Activated CD4-positive, CD25-positive, alpha-beta regulatory T cell treated with anti-CD3 and anti-CD28 coated beads, Interleukin-2, amount 50 U/mL, for 16 hours (primary cell): ENCODE measurements at places on chromosomes 2 and 18.

- no peak for DNase-seq
Measured at GRCh38 chr18:63551769-63552168, 9.6 kb downstream of the SERPINB12 start.

- no peak for DNase-seq
Measured at GRCh38 chr2:15579641-15580040, 12.0 kb upstream of the DDX1 start.

DNA sequence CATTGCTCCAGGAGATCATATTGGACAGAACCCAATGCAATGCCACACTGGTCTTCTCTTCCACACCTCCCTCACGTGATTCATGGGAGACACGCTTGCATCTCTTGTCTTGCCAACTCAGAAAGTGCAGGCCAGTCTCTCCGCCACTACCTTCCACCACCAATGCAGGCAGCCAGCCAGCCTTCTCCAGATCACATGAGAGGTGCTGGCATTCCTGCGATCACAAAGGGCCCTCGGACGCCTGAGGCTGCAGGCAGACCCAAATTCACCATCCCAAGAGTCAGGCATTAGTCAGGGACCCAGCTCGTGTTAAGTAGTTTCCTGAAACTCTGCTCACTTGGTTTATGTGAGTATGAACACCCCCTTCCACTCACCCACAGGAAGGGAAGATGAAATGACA is 437.0 kb upstream of the ETAA1 start:
- no peak for DNase-seq

GRCh38 chr2:32825291-32825712 is 121.5 kb upstream of the LTBP1 start:
- no peak for DNase-seq
